ENCODE measurements at places on chromosomes 11 and 22. TPM values are rescaled to one million over a fixed set of nuclear protein-coding genes. Genes with fewer than 3 reads are reported as not detected.

The NELL1 gene
- total RNA-seq, result not detected

The CCDC87 gene
- 0.54 TPM for total RNA-seq

The PRR33 gene
- not detected for total RNA-seq

The IL18 gene
- 101 TPM for total RNA-seq

The IFITM10 gene
- total RNA-seq, result 1.3 TPM

The PLA2G6 gene
- 5.1 TPM for total RNA-seq

The CCDC188 gene
- not detected for total RNA-seq

The LRRN4CL gene
- 0.05 TPM for total RNA-seq

The MMP13 gene
- not detected for total RNA-seq

The FAM227A gene
- 0.46 TPM for total RNA-seq

The APLNR gene
- total RNA-seq, result 0.06 TPM

The ZNRF3 gene
- 7.5 TPM for total RNA-seq

The TEX12 gene
- not detected for total RNA-seq

The LUZP2 gene
- total RNA-seq, result not detected

The IL10RA gene
- 0.03 TPM for total RNA-seq

The KCNJ11 gene
- total RNA-seq, result 0.44 TPM

The RPS19BP1 gene
- 123 TPM for total RNA-seq

The CNTF gene
- total RNA-seq, result 1.2 TPM

The GPHA2 gene
- total RNA-seq, result not detected

The MRPL17 gene
- 107 TPM for total RNA-seq

The ADAMTS15 gene
- 7.5 TPM for total RNA-seq

The TUBA8 gene
- 0.72 TPM for total RNA-seq

The KIAA1671 gene
- total RNA-seq, result 9.8 TPM

The RIMBP3C gene
- total RNA-seq, result 0.18 TPM

The CKAP5 gene
- total RNA-seq, result 58.5 TPM

The ELMOD1 gene
- 0.33 TPM for total RNA-seq

The NXPE2 gene
- total RNA-seq, result not detected

The NTM gene
- not detected for total RNA-seq

The KRTAP5-2 gene
- not detected for total RNA-seq

The TRIM34 gene
- total RNA-seq, result 3.7 TPM

The NRGN gene
- total RNA-seq, result 10.5 TPM

The UNC93B1 gene
- 57.5 TPM for total RNA-seq

The C11orf97 gene
- total RNA-seq, result not detected

The C1QTNF5 gene
- not detected for total RNA-seq

The SLC22A6 gene
- total RNA-seq, result not detected

The ST14 gene
- 0.06 TPM for total RNA-seq

The PGA4 gene
- total RNA-seq, result not detected

The C1QTNF4 gene
- not detected for total RNA-seq

The CARD18 gene
- not detected for total RNA-seq

Measured in A549 treated with CORT108297 at 1 μM for 4 hours (cell line).